ENCODE measurements at places on chromosomes 4 and X.
A peak's percentile ranks its signal among the peaks of the same experiment; 100 is the strongest.

DNA sequence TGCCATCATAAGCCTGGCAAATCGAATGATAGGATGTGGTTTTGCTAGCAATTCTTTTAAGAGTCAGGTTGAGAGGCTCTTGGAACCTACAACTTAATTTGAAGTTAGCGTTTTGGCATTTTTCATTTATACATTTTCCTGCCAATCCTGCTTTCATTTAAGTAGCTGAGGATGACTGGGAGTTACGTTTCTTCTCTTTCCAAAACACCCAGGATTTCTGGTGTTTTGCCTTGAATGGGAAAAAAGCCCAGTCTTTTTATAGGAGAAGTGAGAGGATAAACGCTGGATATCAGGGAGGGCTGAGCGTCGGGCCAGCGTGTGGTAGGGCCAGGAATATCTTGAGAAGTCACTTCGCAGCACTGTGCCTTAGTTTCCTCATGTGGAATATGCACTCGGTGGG lies 174.2 kb upstream of the HAND2 start:
- DNase-seq: no peak

DNA sequence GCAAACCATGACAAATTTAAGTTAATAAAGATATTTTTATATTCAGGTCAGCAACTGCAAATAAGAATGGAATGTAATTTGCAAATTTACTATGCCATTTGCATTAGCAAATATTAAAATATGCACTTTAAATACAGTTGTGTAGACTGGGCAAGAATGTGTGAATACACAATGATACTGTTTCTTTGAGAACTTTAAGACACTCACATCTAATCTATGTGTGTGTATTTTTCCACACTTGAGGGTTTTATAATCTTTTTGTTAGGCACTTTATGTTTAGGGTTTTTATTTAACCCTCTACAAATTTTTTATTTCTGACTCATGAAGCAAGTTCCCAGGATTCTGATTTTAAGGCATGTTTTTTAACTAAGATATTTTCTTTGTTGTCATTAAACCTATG lies 23.9 kb upstream of the NDNF start:
- no peak for DNase-seq

GRCh38 chr4:113837397-113837796 lies 75.9 kb upstream of the CAMK2D start:
- DNase-seq: peak; percentile 73

DNA sequence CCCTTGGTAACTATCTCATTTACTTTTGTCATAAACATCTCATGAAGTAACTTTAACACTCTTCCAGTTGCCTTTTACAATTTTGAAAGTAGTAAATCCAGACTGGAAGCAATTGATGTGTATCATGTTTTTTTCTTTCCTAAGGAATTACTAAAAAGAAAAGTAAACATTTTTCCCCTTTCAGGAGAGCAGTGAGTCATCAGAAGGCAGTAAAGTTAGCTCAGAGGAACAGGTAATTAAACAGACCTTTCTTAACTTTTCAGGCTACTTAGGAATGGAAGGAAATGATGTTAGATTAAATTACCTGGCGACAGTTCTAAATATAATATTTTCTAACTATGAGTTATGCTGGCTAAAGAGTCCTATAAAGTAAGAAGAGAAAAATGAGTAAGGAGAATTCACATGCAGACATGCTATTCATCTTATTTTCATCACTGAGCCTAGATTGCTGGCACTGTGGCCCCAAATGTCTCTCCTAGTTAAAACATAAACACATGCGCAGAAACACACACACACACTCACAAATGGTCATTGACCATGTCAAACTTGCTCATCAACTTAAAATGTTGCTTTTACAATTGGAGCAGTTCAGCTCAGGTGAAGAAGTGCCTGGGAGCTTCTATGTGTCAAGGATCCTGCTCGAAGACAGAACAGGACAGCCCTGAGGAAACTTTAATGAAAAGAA lies 9.3 kb downstream of the DMP1 start:
- DNase-seq: no peak

DNA sequence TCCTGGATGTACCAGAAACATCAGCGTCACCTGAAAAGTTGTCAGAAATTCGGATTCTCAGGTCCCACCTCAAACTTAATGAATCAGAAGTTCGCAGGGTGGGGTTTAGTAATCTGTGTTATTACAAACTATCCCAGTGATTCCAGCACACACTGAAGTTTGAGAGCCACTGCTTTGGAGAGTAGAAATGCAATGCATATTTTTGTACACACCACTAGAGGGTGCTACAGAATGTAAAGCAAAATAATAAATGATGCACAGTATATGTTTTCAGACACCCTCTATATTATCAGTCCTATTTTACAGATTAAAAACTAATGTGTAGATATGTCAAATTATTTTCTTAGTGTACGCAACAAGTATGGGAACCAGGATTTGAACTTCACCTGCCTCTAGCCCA lies 2.4 kb upstream of the MORF4L2 start:
- peak; percentile 14 for DNase-seq

GRCh38 chr4:111501946-111502345 lies 643.3 kb upstream of the FAM241A start:
- no peak for DNase-seq

- no peak for DNase-seq
Measured at GRCh38 chrX:21764008-21764407, 6.1 kb upstream of the SMPX start.

GRCh38 chrX:38233891-38234667 lies 13.4 kb upstream of the SRPX start:
- no peak for DNase-seq

All from GM06990 (cell line).